ENCODE measurements at places on chromosomes 11 and 22.

DNA sequence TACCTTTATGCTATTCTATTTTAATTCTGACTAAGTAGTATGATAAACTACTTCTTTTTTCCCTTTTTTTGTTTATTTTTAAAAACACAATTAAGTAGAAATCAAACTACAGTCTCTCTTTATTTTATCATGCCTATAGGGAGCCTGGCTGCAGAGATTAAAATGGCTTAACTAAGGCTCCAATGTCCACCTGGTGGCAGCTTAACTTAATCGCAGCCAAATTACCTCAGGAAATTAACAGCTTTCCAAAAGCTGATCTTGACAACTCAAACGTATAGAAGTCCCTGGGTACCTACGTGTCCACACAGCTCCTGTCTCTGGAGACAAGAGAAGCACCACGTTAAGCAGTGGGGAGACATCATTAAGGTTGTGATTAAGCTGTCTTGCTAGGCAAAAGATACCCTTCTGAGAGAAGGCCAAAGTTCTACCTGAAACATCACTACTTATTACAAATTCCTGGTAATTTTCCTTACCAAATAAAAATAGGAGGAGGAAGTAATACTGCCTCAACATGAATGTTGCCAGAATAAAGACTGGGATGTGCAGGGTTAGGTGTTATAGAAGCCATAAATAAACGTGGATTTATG, 63.2 kb upstream of the SNX19 start:
- DNase-seq, result peak; percentile 27

DNA sequence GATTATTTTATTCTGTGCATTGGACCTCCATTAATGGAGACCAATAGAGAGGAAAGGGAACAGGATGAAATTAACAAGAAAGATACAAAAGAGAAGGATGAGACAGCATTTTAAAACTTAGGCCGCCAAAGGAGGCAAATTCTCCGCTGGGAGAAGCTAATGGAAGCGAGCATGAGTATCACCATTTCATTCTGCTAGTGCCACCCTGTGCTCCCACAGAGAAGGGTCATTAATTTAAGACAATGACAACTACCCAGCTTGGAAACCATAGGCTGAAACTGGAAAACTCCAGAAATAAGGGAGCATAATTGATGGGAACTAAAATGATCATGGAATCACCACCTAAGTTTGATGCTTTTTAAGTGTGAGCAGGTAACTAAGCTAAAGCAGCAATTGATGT, 69.2 kb downstream of the SLC36A4 start:
- DNase-seq, result no peak

DNA sequence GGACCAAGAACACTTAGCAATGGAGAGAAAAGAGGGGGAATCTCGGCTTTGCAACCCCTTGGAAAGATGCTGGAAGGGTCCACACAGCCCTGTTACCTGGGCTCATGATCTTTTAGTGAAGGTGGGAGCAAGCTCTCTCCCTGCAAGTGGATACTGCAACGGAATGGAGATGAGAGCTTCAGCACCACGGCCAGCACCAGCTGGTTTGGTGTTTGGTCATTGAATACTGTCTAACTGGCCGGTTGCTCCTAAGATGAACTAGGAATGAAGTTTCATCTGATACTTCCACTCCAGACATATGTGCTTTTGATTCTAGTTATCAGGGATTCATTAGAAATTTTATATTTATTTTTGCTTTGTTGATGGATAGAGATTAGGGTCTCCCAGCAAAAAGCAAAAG, 16.3 kb downstream of the HTR3A start:
- DNase-seq, result peak; percentile 27

DNA sequence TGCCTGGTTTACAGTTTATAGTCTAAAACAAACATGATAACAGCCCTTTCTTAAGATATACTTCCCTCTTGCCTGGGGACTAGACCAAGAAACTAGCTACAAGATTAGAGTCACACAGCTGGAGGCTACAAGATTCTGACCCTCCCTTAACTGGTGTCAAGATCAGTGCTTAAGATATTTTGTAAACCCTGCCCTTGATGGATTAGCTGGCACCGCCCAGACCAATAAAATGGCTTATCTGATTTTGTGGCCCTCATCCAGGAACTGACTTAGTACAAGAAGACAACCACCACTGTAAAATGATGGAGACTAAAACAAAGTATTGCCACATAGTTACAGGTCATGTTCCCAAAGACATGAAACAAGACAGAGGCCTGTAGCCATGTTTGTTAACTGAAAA, 53.4 kb downstream of the FAM181B start:
- DNase-seq, result no peak

DNA sequence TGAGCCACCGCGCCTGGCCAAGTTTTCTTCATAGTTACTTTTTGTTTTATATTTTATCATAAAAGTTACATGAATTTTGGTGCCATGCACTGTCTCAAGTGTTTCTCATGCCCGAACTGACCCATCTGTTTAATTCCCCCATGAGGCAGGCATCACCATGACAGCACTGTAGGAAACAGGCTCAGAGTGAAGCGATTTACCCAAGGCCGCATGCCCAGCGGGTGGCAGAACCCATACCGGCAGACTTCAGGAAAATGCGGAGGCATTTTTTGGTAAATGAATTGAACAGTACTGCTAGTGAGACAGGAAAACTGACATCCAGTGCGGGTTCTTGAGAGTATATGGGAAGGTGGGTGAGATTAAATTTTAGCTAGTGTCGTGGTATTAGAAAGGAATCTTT, 19.0 kb downstream of the CECR2 start:
- DNase-seq, result no peak

- no peak for DNase-seq
These were observed 14.8 kb downstream of the PIWIL4 start for GRCh38 chr11:94581926-94582325.
